ENCODE measurements at places on chromosomes 3 and 15.
A peak's percentile ranks its signal among the peaks of the same experiment; 100 is the strongest.

DNA sequence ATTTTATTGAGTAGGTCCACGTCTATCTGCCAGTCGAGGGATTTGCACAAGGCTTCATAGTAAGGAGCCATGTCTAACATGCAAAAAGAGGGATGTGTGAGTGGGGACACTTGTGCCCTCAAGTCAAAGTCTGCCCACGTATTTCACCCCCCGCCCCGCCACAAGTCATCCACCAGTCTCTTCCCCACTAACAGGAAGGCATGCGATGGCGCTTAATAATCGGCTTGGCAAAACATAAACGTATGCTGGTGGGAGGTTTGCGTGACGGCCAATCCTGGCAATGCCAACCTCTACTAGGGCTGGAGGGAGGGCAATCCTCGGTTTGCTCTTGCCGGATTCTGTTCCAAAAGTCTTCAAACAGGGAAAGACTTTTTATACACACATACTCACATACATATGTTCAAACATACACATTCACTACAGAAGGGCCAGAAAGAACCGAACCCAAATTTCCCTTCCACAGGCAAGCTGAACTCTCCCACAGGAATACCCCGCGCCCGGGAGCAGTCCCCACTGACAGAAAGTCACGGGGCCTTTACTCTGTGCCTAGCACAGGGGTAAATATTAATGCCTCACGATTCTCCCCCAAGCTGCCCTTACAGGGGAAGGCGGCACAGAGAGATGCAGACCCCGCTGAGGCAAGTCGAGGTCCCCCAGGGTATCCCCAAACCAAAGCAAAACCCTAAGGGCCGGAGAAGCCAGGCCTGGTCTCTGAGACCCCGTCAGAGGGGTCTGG, 675 bp downstream of the PSMD6 start:
- DNase-seq, result no peak

GRCh38 chr3:172622916-172623700, 87.8 kb downstream of the NCEH1 start:
- peak; percentile 18 for DNase-seq

DNA sequence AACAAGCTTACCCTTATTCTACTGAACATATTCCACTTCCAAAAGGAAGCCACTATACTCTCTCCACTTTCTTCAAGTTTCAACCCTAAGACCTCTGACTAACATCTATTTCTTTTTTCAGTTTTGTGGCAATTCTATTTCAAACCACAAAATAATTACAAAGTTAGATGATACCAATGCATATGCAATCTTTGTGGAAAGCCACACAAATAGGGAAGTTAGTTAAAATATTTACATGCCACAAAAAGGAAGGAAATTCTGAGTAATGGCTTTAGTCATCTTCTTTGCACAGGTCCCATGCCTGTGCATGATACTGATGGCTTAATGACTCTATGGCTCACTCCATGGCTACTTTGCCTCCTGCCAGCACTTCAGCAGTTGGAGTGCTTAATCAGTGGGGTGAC, 57.0 kb upstream of the MCTP2 start:
- DNase-seq, result no peak

DNA sequence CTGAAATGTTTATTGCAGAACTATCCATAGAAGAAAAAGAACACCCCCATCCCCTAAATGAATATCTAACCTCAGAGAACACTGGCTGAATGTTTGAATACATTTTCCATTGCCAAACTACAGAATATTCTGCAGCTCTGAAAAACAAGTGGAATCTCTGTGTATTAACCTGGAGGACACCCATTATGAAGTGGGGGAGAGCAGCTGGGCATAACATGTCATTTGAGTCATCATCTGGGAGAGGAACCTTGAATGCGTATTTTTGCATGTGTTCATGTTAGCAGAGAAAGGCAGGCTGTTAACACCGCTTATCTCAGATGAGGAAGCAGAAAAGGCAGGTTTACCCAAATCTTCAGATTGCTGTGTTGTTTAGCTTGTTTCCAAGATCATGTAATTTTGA, 31.5 kb downstream of the ESYT3 start:
- no peak for DNase-seq

DNA sequence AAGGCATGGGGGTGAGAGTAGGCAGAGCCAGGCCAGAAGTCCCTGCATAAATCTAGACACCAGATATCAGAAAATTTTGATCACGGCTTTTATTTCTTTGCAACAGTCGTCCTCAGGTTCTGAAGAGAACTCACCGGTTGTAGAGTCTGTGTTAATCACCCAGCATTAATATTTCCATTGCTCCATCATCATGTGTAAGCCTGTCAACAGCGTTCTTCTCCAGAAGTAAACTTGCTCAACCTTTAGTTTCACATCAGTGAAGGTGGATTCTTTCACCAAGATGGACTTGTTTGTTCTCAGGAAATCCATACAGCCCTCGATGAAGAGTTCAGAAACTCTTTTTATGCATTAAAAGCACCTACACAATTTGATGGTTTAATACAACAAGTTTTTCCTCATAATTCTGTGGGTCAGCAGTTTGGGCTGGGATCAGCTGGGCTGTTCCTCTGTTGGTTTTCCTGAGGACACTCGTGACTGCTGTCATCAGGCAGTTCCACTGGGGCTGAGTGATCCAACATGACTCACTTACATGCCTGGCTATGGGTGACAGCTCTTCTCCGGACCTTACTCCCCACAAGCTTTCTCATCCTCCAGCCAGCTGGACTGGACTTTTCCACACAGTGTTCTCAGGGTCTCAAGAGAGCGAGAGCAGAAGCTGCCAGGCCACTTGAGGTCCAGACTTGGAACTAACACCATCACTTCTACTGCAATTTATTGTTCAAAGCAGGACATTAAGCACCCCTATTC, 303.4 kb downstream of the ZNF621 start:
- DNase-seq, result no peak

DNA sequence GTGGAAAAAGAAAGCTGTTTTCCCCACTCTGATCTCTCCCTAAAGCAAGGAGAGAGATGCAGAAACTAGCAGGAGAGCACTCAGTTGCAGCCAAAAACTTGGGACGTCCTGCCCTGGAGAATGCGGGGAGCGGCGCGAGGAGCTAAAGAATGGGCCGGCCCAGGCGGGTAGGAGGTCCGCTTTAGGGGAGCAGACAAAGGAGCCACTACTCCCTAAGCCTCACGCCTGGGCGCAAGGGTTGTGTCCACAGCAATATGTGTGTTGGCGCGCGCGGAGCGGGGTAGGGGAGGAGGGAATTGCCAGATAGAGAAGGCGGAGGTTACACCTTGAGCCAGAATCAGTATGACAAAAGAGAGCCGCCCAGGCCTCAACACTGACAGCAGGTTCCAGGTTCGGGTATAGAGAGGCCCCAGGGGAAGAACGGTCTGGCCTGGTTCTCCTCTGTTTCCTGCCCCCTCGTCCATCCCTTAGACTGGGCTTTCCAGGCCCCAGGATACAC, 2.9 kb downstream of the WNT5A start:
- no peak for DNase-seq

- no peak for DNase-seq
Observed at GRCh38 chr15:83219026-83219425, 11.4 kb upstream of the HDGFL3 start.

DNA sequence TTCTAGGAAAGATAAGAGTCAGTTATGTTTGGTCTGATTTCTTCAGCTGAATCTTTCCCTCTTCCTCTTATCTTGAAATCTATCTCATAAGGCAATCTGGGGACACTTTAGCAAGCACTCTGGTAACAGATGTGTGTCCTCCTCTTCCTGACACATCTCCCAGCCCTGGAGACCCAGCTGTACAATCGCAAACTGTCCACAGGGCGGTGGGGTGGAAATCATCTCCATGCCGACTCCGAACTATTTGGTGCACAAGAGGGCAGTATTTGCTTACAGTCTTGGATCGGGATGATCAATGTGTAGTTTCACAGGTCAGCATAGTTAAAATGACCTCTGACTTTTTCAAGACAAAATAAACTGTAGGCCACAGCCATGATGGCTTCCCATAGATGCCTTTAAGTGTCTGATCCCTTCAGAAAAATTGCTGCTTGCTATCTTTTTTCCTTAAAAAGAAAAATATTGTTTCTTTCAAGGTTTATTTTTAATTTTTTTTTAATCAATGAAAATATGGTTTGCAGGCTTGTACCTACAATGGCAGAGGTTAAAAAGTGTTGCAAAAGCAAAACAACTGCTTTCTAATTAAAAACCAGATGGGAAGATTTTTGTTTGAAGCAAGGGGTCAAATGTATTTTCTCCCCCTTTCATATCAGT, 17.7 kb downstream of the EEFSEC start:
- DNase-seq, result no peak

DNA sequence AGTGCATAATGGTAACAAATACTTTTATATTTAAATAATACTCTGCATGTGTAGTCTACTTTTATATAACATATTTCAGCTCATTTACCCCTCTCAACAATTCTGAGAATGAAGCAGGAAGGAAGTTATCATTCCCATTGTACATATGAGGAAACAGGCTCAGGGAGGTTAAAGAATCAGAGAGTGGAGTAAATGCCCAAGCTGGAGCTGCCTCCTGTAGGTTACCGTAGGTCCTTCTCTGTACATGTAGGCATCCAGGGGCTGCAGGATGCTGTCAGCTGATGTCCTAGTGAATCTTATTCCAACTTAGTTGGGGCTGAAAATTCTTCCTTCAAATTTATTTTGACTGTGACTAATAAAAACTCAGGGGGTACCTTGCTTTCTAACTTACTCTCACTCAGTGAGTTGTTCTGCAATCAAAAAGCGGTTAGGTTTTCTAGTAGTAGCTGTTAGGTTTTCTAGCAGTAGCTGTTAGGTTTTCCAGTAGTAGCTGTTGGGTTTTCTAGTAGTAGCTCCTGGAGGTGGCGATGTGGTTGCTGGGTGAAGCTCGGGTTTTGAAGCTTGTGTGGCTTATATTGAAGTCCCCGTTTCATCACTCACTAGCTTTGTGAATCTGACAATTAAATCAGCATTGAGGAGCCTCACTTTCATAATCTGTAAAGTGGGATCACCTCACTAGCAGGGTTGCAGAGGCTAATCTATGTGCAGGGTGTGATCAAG, 357.0 kb downstream of the NR2F2 start:
- DNase-seq, result no peak

DNA sequence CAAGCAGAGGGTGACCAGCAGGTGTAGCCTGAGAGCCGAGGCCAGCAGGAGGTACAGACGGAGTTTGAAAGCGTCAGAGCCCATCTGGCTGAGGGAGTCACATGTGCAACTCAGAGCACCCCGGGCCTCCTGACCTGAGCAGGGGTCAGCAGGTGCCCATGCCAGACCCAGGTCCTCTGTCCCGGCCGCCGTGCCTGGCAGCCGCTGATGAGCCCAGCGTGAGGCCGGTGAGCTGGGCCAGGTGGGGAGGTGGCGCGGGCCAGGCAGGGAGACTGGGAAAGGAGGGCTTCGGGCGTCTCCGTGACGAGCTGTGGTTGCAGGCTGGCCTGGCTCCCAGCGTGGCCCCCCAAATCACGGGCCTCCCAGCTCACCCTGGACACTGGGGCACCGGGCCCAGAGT, 130.9 kb downstream of the CHSY1 start:
- DNase-seq, result no peak

DNA sequence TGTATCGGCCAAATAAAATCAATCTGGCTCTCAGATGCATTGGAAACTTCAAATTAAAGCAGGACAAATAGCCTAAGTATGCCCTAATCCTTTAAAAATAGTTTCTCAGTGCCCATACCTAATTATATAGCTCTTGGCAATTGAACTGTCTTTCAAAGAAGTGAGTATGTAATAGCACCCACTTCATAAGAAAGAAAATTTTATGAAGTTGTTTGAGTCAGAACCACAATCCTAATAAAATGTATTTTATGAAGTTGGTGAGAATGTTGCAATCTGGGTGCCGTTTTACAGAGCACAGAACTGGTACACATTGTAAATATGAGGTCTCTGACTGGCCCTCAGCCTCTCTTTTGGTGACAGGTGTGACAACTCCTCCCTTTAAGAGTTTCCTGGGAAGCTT, 45.4 kb downstream of the EPHB1 start:
- no peak for DNase-seq

- DNase-seq, result no peak
Observed at GRCh38 chr3:113265231-113265630, 53.9 kb downstream of the BOC start.

DNA sequence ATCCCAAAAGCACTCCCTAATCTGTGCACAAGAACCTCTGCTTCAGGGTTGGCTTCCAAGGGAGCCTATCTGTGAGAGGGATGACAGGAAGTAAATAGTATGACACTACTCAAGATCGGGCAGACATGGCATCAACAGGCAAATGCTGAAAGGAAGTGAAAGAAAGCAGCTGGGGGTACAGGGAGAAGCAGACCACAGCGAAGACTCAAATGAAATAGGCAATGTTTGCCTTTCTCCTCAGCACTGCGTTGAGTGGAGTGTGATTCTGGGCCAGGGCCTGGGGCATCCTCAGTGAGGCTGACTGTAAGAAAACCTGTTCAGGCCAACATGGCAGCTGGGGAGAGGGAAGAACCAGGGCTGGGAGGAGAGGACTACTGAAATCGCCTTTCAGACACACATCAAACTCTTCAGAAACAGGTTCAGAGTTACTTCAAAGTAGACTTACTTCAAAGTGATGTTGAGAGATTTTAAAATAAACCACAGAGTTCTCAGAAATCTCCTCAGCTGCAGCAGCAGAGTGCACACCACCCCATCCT, 96.6 kb downstream of the SLC9A9 start:
- DNase-seq, result no peak

DNA sequence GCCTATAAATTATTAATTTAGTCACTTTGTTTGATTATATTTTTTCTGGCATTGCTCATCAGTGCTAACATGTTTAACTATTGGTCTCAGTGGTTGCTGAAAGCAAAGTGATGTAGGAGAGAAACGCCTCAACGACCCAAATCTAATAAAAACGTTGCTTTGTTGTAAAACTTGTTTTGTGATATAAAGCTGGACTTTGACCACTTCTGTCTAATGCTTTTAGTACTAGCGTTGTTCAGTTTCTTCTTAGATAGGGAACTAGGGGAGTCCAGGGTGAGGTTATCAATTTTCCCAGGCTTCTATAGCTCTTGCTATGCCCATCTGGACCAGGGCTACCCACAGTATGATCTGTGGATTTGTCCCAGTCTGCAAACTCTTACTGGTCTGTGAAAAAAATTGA, 80.6 kb upstream of the TBC1D5 start:
- DNase-seq, result no peak

- DNase-seq, result no peak
Observed at GRCh38 chr3:48985831-48986376, 4.1 kb upstream of the P4HTM start.

- DNase-seq, result peak; percentile 50
Observed at GRCh38 chr3:114308830-114309229, 15.0 kb downstream of the TIGIT start.

DNA sequence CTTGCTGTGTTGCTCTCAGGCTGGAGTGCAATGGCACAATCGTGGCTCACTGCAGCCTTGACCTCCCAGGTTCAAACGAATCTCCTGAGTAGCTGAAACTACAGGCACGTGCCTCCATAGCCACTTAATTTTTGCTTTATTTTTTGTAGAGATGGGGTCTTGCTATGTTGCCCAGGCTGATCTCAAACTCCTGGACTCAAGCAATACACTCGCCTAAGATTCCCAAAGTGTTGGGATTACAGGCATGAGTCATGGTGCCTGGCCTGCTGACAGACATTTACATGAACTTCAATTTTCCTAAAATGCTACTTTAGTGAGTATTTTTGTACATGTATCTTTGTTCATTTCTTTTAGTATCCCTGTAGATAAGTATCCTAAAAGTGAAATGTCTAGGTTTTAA, 132.3 kb downstream of the SUCLG2 start:
- DNase-seq, result no peak

- no peak for DNase-seq
Observed at GRCh38 chr3:169865176-169865767, 4.5 kb downstream of the LRRC31 start.
